ENCODE measurements at places on chromosomes 6 and 20.

- no peak for DNase-seq
Observed at GRCh38 chr6:55836481-55836880, 38.9 kb downstream of the BMP5 start.

DNA sequence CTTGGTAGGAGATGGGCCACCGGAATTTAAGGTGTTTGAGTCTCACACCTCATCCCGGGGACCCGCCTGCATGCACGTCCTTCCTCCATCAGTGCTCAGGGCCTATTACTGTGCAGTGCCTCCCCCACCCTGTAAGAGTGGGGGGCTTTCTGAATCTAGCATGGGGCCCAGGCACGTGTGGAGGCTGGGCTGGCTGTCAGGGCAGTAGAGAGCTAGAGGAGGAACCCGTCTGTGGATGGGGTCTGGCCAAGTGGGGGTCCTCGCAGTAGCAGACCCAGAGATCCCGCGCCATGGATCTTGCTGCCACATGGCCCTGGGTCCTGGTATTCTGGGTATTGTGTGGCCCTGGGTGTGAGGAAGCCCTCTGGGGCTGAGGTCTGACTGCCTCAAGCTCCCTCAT lies 42.9 kb downstream of the SRC start:
- no peak for DNase-seq

DNA sequence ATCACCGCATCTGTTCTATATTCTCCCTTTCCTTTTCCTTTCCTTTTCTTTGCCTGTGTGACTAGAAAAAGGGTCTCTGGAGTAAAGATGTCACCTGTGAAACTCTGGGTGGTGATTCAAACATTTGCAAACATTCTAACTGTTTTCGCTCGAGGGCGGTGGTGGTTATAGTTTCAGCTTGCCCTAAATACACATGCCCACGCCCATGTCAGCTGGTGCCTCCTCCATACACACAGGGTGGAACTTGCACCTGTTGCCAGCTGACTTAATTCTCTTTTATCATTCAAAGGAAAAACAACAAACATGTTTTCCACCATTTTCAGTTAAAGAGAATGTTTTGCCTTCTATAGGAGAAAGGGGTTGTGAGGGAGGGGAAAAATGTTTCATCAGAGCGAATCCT lies 381.9 kb upstream of the ARID1B start:
- DNase-seq: no peak

DNA sequence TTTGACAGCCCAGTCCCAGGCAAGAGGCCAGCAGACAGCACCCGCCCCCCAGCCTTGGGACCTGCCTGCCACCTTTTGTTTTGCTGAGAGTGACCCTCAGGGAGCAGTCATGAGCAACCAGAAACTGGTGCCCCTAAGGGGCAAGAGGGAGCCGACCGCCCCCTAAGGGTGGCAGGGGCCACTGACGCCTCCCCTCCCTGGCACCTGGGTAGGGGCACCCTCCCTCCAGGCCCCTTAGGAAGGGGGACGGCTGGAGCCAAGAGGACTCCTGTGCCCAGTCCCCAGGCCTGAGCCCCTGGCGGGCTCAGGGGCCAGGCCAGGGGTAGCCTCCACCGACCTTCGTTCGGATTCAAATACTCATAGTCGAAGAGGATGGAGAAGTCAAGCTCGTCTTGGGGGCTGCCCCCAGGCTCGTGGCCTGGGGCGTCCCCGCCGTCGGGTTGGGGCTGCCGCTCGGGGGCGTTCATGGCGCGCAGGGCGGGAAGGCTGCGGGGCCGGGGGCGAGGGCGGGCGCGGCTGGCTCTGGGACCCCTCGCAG lies 417 bp downstream of the NFATC2 start:
- no peak for DNase-seq

DNA sequence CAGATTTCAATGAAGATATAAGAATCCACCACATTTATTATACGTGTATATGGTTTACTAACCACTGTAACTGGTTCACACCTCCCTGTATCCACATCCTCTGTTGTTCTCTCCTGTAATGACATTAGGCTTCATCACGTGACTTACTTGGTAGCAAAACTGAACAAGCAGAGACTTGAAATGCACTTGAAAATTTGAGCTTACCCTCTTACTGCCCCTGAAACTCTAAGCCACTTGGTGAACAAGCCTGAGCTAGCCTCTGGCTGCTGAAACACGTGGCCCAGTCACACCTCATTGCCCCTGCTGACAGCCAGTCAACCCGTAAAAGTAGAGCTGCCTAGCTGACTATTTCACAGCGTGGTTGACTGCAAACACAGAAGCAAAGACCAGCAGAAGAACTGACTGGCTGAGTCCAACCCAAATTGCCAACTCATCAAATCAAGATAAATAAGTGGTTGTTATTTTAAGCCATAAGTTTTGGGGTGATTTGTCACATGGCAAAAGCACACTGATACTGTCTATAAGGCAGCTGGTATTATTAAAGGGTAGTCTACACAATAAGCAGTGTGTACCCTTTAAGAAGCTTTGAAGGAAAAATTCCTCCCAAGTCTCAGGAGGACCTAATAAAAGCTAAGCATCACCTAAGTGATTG lies 109.0 kb downstream of the RALGAPA2 start:
- DNase-seq: no peak
